Suprapubic skin (tissue), 4 donors: ENCODE measurements at places on chromosomes 16 and 17. TPM values are rescaled to one million over a fixed set of nuclear protein-coding genes. Genes with fewer than 3 reads are reported as not detected.

- no peak for DNase-seq
Observed at GRCh38 chr16:57664662-57665025, 3.5 kb upstream of the ADGRG3 start.

GRCh38 chr16:59249011-59249410 is 514.9 kb upstream of the GOT2 start:
- DNase-seq: no peak

DNA sequence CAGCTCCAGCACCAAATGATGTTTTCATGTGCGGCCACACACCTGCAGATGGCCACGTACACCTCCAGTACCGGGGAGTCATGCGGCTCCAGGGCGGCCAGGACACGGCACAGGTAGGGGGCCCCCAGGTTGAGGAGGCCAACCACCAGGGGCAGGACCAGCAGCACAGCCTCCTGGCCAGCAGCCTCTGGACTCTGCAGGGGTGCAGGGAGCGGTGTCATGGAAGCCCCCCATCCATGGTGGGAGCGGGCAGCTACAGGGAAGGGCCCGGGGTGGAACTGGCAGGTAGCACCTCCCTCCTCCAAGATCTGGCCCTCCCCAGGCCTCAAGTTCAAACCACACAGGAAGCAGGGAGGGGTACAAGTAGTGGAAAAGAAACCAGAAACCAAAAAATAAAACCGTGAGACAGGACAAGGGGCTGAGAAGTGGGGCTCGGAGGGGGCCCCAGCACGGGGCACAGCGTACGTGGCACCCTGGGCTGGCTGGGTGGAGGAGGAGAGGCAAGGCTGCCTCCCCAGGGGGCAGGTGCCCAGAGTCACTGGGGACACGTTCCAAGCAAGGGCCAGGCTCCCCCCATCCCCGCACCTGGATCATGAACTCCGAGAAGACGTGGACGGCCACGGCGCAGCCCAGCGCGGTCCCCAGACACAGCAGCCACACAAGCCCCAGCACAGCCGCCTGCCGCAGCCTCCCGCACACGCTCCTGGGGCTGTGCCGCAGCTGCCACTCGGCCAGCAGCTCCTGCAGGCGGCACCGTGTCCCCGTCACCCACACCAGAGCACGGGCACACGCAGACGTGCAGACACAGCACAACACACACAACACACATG is 7.4 kb downstream of the TMC6 start:
- DNase-seq: peak; percentile 58

- no peak for DNase-seq
Observed at GRCh38 chr16:80718480-80719220, 85.7 kb downstream of the CDYL2 start.

DNA sequence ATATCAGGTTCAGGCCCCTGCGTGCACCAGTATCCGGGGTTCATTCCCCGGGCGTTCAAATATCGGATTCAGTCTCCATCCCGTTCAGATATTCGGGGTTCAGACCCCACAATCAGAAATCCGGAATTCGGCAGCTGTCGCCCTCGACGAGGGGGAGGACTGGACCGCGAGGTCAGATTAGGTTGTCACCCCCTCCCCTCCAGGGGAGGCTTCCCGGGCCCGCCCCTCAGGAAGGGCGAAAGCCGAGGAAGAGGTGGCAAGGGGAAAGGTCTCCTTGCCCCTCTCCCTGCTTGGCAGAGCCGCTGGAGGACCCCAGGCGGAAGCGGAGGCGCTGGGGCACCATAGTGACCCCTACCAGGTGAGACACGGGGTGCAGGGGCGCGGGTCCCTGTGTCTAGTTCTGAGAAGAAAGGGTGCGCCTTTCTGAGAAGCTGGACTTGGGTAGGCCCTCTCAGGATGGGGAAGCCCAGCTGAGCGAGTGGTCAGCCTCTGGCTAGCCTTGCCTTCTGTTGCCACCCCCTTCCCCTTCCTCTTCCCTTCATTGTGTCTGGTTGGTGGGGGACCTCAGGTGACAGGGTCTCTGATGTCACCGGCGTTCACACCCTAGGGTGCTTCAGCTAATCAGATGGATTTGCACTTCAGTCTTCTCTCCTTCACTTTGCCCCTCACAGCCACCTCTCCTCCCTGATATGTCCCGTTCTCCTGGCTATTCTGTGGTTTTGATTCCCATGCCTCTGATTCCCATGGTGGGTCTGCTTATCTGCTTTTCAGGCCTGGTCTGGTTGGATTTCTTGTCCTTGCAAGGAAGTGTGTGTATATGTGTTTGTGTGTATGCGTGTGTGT is 844 bp downstream of the TAOK2 start:
- DNase-seq: peak; percentile 70

- no peak for DNase-seq
Observed at GRCh38 chr16:54985156-54985555, 54.5 kb downstream of the IRX5 start.

DNA sequence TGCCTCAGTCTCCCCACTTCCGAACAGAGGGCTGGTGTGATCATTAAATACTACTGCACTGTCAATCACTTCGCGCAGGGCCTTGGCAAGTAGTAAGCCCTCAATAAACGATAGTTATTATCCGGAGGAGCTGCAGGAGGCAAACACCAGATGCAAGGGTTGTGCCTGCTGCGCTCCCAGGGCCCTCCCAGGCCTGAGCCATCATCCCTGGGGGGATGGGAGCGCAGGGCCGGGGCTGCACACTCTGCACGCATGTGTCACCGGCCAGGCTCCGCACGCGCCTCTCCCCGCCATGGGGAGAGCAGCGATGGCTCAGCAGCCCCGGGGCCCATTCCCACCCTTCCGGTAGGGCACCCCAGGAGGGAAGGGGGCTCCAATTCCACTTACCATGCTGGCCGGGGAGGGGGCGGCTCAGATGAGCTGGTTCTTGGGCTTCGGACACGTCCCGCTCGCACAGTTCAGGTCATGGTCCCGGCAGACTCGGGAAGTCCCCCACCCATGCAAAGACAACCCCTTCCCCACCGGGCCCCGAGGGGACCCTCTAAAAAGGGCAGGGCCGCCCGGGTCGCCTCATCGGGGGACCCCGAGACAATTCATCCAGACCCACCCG is 681 bp downstream of the XPO6 start:
- DNase-seq: peak; percentile 79

- DNase-seq: no peak
Observed at GRCh38 chr17:73359352-73359751, 47.6 kb upstream of the CDC42EP4 start.

DNA sequence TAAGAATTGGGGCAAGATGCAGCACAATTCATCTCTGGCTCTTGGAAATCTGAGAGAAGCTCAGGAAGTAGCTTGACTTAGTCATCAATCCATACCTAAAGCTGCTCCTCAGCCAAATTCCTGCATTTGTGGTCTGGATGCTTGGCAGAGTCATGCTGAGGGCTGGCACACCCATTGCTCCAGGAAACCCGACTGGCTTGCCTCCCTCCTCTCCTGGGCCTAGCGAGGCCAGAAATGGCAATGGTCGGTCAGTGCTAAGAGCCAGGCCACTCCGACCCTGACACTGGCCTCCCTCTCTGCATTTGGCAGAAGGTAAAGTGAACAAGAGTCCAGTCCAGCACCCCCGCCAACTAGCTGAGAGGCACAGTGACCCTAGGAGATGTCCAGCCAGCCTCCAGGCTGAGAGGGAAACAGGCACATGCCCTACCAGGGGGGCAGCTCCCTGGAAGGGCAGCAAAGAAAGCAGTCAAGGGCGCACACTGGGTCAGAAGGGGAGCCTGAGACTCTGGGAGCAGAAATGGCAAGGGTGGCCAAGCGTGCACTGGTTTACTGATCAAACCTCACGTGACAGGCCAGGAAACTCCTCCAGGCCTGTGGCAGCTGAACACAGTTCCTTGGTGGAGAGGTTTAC is 10.0 kb downstream of the POLDIP2 start:
- no peak for DNase-seq

DNA sequence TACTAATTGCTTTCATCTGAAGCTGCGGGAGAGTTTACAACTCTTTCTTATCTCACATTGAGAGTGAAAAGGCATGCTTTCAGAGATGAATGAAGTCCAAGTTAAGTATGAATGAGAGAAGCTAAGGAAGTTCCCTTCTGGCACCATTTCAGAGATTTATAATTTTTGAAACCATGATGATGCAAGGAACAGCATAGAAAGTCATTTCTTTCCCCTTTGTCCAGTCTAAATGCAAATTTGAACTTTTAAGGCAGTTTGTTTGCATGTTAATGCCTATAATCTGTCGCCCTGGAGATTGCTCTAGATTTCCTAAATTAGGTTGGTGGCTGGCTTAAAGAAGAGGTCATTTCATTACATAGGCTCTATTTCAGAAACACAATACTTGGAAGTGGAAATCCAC is 594.8 kb upstream of the GOT2 start:
- no peak for DNase-seq

The RND2 gene
- 2.1 TPM for total RNA-seq

The MFSD11 gene
- total RNA-seq: 78.8 TPM

The CHP2 gene
- 102 TPM for total RNA-seq

The TVP23A gene
- total RNA-seq: not detected

The CLEC18C gene
- total RNA-seq: not detected

The SPATA32 gene
- total RNA-seq: not detected

The CHST4 gene
- total RNA-seq: not detected

The CHD9NB gene
- 8.7 TPM for total RNA-seq

The PTGES3L gene
- total RNA-seq: not detected

The C16orf96 gene
- total RNA-seq: 0.32 TPM

The TPSG1 gene
- total RNA-seq: not detected

The MT1M gene
- 18.2 TPM for total RNA-seq
